D341Med (cell line): ENCODE measurements at places on chromosomes 11 and 22.
A peak's percentile ranks its signal among the peaks of the same experiment; 100 is the strongest.

DNA sequence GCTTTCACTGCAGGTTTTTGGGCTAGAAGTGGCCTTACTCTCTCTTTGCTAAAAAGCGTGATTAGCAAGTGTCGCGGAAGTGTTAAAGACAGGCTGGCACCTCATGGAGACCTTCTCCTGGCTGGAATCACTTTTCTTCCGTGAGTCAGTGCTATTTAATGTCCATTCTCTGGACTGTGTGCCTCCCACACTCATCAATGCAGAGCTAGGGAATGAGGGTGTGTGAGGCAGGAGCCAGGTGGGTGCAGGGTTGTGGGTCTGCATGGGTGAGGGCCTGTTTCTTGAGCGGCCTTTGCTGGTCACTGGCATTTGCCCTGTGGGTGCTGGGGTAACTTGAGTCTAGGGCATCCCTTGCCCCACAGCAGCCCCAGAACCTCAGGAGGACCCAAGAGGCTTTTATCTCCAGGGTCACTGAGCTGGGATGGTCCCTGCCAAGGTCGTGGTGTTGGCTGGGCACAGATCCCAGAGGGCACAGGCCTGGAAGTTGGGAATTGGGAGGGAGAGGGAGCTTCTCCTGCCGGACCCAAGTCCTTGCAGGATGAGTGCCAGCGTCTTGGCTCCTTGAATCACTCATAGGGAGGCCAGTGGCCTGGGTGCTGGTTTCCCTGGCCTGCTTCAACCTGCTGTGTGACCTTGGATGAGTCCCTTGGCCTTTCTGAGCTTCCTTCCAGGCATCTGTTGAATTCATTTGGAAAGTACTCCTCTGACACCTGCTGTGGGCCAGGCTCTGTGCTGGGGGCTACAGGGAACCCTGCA is 30.0 kb downstream of the KIAA1671 start:
- peak; percentile 8 for DNase-seq

GRCh38 chr22:19987394-19988306 is 29.0 kb downstream of the ARVCF start:
- DNase-seq, result no peak

DNA sequence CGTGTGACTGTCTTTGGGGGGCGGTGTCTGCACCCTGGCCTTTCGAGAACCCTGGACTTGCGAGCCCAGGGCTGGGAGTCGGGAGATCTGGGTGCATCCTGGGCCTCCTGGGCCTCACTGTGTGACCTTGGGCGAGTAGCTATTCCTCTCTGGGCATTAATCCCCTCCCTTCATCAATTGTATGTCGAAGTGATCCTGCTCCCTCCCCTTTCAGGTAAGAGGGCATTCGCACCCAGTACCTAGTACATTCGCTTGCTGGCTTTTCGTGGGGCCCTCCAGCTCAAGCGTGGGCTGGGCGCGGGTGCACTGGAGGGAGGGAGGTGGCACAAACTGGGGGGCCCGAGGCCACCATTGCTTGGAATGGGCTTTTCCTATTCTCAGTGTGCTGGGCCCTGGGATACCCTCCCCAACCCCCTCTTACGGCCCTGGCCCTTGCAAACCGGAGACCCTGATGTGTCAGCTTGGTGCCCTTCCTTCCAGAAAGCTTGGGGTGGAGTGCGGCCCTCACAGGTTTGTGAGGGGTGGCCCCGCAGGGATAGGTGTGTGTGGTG is 530 bp downstream of the USP35 start:
- DNase-seq, result no peak

DNA sequence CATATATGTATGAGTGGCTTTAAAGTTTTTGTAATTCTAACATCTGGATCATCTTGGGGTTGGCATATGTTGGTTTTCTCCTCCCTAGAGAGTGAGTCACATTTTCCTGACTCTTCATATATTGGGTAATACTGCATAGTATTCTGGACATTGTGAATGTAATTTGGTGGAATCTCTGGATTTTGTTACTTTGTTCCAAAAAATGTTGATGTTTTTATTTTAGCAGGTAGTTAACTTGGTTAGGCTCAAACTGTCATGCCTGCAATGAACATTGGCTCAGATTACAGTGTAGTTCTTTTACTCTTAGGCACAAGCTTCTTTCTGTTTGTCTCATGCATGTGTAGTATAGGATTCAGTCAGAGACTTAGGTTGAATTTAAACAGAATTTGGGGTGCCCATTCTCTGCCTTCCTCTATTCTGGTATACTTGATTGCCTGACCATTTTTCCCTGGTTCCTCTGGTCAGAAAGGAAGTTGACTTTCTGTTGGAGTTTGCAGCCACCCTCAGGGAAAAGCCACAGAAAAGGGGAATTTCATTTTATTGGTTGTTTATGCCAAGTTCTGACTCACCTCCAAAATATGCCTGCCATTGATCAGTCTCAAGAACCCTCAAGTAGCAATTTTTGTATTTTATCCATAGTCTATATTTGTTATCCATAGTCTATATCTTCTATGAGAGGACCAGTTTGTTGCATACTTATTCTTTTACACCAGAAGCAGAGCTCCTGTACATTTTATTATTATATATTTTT is 151.7 kb downstream of the UVRAG start:
- DNase-seq, result no peak

- DNase-seq, result no peak
Measured at GRCh38 chr22:28951969-28952521, 68.7 kb downstream of the ZNRF3 start.

- DNase-seq, result no peak
Measured at GRCh38 chr11:72965672-72966071, 151.5 kb downstream of the ATG16L2 start.

- no peak for DNase-seq
Measured at GRCh38 chr11:58919980-58920379, 19.3 kb upstream of the GLYATL1 start.

GRCh38 chr11:69791276-69792180 is 16.4 kb upstream of the FGF4 start:
- DNase-seq, result no peak

DNA sequence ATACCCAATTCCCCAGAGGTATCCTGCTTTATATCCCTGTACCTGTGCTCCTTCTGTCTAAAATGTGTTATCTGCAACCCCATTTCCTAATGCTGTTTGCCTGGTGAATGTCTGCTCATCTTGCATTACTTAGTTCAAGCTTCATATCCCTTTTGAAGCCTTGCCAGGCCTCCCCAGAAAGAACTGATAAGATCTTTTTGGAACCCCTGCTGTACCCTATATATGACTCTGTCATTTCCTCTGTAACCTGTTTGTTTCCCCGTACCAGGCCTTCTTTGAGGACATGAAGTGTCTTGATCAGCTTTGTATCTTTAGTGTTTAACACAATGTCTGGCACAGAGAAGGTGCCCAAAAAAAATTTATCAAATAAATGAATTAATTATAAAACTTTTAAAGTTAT is 77.6 kb downstream of the LIF start:
- no peak for DNase-seq

- DNase-seq, result peak; percentile 37
Measured at GRCh38 chr11:62665599-62666258, 617 bp downstream of the CSKMT start.

GRCh38 chr22:45511847-45512261 is 9.2 kb downstream of the FBLN1 start:
- no peak for DNase-seq
